ENCODE measurements at places on chromosomes 3 and 15.

DNA sequence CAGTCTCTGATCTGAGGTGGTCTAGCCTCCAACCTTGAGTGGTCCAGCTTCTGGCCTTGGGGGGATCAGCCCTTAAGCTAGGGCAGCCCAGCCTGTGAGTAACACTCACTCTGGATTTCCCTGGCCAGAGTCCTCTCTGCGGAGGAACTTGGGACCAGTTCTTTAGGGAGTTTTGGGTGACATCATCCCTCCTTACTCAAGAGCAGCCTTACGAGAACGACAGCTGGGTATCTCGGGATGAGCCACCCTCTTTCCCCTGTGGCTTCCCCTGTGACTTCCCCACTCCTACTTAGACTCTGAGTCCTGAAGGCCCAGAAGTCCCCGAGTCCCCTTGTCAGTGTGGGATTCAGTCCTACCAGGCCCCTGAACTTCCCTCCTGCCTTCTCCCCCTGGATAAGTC lies 10.2 kb upstream of the PLXND1 start:
- DNase-seq: no peak

- peak; percentile 10 for DNase-seq
Measured at GRCh38 chr3:141659821-141660613, 78.1 kb upstream of the RNF7 start.

GRCh38 chr3:188261011-188261410 lies 107.1 kb downstream of the LPP start:
- no peak for DNase-seq

DNA sequence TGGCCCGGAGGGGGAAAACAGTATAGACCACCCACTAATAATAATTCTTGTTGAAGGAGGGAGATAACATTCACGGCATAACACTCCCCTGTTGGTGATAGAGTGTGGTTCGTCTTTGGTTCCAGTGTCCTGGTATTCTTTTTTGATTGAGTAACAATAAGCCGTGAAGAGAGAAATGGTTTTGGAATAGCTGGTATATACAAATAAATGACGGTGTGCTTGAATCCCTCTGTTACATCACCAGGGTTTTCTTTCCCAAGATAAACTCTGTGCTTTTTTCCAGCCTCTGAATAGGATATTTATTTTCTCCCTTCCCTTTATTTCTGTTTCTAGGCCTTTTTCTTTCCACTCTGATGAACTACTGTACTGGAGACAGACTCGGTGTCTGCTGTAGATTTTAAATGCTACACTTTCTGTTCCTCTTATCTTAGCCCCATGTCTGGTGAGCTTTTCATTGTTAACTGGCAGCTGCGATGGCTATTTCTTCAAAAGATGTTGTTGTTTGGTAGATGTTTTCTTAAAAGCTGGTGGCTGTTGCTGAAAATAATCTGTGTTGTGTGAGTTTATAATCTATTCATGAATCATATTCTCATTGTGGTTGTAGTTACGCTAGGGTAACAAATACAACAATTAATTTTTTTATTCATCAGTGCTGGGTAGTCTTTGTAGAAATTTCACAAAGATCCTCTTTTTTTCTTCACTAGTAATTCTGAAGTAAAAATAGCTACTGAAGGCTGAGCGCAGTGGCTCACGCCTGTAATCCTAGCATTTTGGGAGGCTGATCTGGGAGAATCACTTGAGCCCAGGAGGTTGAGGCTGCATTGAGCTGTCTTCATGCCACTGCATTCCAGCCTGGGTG lies 15.5 kb upstream of the SCAANT1 start:
- DNase-seq: no peak

GRCh38 chr15:65244638-65245037 lies 33.4 kb upstream of the CILP start:
- DNase-seq: no peak

- DNase-seq: no peak
Measured at GRCh38 chr3:14592836-14593235, 52.7 kb upstream of the GRIP2 start.

DNA sequence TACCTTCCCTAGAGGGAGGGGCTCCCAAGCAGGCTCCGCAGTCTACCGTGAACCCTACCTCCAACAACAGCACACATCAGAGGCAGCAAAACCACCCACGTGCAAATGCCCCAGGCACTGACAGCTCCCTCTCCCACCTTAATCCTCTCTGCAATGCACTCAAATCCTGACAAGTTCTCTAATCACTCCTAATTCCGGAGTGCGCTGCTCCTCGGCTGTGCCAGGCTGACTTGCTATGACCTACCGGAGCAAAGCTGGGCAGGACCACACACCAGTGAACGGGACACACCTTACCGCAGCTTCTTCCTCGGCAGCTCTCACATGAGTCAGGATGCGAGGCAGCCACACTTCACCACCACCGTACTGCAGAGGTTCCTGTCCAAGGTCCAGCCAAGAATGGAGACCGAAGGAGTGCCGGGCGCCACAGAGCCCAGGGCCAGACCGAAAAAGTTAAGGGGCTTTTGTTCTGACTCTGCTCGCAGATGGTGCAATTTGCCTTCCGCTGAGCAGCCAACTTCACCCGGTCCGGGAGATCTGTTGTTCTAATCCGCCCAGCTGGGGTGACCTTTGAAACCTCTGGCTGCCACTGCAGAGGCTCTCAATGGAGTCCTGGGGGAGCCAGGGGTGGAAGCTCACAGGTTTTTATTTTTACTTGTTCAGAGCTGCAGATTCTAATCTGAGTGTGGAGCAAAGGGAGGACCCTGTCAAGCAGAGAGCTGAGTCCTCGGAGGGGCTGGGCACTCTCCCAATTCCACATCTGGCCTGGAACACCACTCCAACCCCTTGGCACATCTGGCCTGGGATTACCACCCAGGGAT lies 84.4 kb downstream of the MYLK start:
- no peak for DNase-seq

DNA sequence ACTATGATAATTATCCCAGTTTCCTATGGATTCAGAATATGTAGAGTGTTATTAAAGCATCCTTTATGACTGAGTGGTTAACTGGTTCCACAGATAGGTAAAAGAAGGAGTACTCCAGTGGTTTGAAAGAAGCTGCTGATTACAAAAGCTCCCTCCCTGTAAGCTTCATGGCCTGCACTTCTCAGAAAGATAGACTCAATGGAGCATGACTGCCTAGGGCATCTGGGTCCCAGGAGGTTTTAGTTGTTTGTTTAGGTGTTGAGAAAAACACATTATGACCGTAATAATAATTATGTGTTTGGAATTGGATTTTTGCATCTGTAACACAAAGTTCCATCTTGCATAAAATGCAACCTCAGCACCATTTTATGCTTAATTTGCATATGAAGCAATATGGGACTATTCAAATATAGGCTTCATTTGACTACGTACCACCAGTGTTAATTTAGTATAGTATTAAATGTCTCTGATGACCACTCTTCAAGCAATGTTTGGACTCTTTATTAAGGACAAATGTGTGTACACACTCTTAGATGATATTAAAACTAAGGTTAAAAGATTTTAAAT lies 121.1 kb downstream of the ROBO2 start:
- no peak for DNase-seq

GRCh38 chr3:188860147-188860546 lies 311.6 kb upstream of the TPRG1 start:
- DNase-seq: no peak

- no peak for DNase-seq
Measured at GRCh38 chr3:71372911-71373637, 210.5 kb downstream of the FOXP1 start.

DNA sequence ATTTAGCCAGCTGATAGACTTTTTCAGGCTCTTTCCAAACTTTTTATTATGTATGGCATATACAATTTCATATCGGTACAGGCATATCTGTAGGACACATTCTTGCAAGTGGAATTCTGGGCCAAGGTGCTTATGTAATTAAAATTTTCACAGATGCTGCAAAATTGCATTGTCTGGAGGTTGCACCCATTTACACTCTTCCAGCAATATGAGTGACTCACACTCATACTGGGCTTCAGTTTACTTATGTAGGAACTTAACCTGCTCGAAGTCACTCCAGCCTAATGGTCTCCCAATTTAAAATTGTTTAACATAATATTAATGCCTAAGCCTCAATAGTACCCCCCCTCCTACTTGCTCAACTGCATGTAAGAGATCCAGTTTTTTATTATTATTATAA lies 11.2 kb upstream of the SEC62 start:
- DNase-seq: no peak

GRCh38 chr3:94009608-94010007 lies 18.8 kb downstream of the STX19 start:
- DNase-seq: no peak

- DNase-seq: no peak
Measured at GRCh38 chr15:99426431-99427105, 139.2 kb upstream of the MEF2A start.
